Vagina (tissue), 2 donors: ENCODE measurements at places on chromosomes 16 and 17. TPM values are rescaled to one million over a fixed set of nuclear protein-coding genes. Genes with fewer than 3 reads are reported as not detected.

KCNJ12 gene
- 2.2 TPM for total RNA-seq

ARHGAP44 gene
- 3.2 TPM for total RNA-seq

TNK1 gene
- total RNA-seq, result 10.1 TPM

MPV17L gene
- total RNA-seq, result 4.4 TPM

NLRC3 gene
- 12.5 TPM for total RNA-seq

ABCC11 gene
- not detected for total RNA-seq

PDP2 gene
- total RNA-seq, result 14.0 TPM

AXIN1 gene
- 16.9 TPM for total RNA-seq

ZNF263 gene
- total RNA-seq, result 29.7 TPM

ZNF75A gene
- total RNA-seq, result 24.6 TPM

LRRC59 gene
- total RNA-seq, result 49.6 TPM

NGFR gene
- total RNA-seq, result 41.7 TPM

SLC52A1 gene
- 0.49 TPM for total RNA-seq

RAB34 gene
- total RNA-seq, result 195 TPM

RRAD gene
- 49.1 TPM for total RNA-seq

SP6 gene
- total RNA-seq, result 3.9 TPM

HEATR9 gene
- total RNA-seq, result not detected

PRAC2 gene
- not detected for total RNA-seq

KRTAP16-1 gene
- not detected for total RNA-seq

CCDC154 gene
- total RNA-seq, result not detected

DNAH2 gene
- 0.49 TPM for total RNA-seq

SCN4A gene
- 0.98 TPM for total RNA-seq

SLC13A2 gene
- not detected for total RNA-seq

UBALD2 gene
- 18.4 TPM for total RNA-seq

NECAB2 gene
- not detected for total RNA-seq
